ENCODE measurements at places on chromosomes 4 and X.

DNA sequence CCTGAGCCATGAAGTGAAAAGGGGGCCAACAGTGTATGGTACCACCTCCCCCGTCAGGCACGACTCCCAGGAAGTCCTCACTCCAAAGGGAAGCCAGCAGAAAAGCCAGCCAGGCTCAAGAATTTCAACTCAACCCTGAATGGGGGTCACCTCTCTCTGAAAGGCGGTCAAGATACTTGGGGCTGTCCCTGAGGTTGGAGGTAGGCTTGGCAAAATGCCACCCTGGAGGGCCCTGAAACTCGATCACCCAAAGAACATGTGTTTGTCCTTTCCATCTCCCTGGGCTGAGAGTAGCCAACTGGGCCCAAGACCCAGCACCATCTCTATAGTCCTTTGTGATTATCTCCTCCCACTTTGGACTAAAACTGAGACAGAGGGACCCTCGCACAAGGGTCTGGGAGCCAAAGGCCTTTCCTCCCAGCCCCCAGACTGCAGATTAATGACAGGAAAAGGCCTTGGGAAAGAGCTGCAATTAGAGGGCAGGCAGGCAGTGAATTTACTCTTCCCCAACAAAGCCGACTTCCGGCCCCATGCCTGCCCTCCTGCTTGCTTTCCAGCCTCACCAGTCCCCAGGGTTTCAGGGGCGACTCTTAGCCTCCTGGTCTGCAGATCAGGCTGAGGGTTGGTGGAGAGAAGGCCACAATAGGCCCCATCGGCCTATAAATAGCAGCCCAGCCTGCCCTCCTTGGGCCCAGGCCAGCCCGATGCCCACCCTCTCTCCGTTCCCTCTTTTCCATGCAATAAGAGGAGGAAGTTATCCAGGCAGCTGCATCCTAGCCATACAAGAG, 5.6 kb downstream of the SASH3 start:
- DNase-seq = no peak

GRCh38 chr4:30838331-30838730, 118.2 kb downstream of the PCDH7 start:
- no peak for DNase-seq

GRCh38 chr4:87811977-87812376, 12.6 kb downstream of the IBSP start:
- no peak for DNase-seq

GRCh38 chrX:12372111-12372510, 233.8 kb downstream of the FRMPD4 start:
- DNase-seq = no peak

GRCh38 chr4:116866106-116866505, 219.3 kb downstream of the TRAM1L1 start:
- DNase-seq = no peak

- DNase-seq = no peak
Measured at GRCh38 chrX:45748369-45748774, 547.7 kb upstream of the DIPK2B start.

GRCh38 chr4:162874748-162875147, 291.9 kb downstream of the NAF1 start:
- no peak for DNase-seq

DNA sequence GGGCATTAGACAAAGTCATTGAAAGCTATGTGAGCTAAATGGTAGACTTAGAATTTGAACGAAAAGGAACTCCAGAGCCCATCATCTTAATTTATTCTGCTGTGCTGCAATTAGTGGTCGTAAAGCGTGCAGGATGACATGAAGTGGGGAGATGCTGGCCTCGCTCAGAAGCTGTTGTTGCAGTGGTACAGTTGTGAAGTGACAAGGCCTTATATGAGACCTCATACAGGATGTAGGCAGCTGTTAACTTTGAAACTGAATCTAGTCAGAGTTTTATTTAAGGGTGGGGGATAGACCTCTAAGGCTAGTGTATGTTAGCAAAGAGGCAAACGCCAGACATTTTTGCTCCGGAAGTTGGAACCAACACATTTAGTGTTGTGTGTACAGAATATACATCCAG, 13.4 kb downstream of the KLF3 start:
- DNase-seq = no peak
